CD4-positive, alpha-beta T cell treated with Interleukin-6 for 4 hours (primary cell): ENCODE measurements at places on chromosomes 5 and 9.

DNA sequence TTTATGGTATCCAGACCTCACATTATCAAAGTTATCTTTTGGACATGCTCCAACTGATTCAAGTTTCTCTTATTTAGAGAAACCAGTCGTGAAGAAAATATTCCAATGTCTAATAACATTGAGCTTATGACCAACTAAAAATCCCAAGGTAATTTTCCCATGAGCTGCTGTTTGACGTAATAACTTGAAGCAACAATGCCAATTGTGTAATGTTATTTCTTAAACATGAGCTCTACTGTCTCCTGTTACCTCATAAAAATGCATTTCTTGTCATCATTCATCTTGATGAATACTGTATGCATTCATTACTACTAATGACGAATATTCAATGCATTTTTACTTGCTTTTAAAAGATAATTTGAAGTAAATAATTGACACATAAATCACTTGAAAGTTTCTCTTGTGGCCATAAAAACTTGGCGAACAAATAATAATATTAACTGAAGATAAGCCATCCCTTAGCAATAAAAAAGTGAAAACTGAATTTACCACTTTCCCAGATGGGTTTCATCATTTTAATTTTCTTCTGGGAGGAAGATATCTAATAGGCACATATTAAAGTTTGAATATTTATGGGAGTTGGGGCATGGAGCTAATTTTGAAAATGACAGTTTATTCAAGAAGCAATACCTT lies 424 bp upstream of the MARCOL start:
- no peak for DNase-seq

DNA sequence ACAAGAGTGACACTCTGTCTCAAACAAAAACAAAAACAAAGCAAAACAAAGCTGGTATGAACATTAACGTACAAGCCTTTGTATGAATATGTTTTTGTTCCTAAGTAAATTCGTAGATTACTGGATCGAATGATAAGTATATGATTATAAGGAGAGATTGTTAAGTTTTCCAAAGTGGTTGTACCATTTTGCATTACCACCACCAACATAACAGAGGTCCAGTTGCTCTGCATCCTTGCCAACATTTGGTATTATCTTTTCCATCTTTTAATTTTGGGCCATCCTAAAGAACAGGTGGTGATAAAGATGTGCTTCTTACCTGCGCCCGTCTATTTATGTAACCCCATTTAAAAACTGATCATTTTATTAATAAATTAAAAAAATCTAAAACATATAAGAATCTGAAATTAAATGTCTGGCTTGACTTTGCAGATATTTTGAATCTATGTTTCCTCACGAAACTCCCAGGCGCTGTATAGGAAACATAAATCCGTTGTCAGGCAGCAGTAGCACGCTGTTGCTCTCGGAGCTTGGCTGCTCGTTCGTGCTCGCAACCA lies 593 bp upstream of the NAA35 start:
- no peak for DNase-seq

DNA sequence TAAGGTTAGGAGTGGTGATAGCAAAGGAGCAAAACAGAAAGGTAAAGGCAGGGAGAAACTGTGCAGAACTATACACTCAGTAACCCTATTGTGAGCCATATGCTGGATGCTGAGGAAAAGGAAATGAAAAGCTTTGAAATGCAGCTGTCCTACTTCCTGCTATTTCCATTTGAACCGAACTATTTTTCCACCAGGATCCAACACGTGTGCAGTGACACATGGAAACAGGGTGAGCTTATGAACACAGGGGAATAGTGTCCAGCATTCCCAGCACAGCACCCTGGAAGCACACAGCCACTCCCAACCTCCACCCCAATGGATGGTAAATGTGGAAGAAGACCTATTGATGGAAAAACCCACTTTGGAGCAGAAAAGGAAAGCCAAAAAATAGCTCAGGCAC lies 69.0 kb upstream of the SLC12A2 start:
- no peak for DNase-seq

- DNase-seq = no peak
Measured at GRCh38 chr5:155094455-155094854, 80.9 kb downstream of the KIF4B start.

GRCh38 chr5:143352691-143353090 lies 50.8 kb downstream of the NR3C1 start:
- DNase-seq = peak; percentile 40

DNA sequence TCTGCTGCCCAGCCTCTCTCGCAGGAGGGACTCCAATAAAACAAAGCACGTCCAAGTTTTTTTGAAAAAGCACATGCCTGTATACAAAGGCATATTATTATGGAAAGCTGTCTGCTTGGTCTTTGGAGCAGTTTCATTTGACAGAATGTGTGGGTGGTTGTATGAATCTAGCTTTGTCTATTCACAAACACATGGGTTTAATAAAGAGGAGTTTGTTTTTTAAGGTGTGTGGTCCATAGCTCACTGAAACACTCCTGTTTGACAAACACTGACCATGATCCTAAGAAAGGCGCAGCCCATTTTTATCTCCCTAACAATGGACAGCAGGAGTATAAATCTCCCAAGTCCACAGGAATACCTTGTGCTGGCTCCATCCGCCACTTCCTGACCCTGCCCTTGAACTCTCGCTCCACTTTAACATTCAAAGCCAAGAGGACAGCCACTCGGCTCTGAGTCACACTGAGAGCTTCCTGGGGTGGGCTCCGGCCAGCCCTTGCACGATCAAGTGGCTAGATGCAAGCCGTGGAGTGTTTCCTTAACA lies 371.9 kb downstream of the EBF1 start:
- DNase-seq = no peak

- DNase-seq = no peak
Measured at GRCh38 chr9:81053298-81054025, 635.9 kb downstream of the TLE1 start.

DNA sequence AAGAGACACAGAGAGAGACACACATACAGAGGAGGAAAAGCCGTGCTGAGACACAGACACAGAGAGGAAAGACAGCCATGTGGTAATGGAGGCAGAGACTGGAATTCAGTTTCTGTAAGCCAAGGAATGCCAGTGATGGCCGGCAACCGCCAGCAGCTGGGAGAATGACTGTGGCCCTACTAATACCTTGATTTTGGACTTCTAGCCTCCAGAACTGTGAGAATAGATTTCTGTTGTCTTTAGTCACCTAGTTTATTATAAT lies 90.2 kb downstream of the TARS1 start:
- DNase-seq = no peak

GRCh38 chr5:135173662-135174290 lies 139.7 kb upstream of the PITX1 start:
- no peak for DNase-seq

- no peak for DNase-seq
Measured at GRCh38 chr5:55517804-55518203, 17.0 kb downstream of the PLPP1 start.

DNA sequence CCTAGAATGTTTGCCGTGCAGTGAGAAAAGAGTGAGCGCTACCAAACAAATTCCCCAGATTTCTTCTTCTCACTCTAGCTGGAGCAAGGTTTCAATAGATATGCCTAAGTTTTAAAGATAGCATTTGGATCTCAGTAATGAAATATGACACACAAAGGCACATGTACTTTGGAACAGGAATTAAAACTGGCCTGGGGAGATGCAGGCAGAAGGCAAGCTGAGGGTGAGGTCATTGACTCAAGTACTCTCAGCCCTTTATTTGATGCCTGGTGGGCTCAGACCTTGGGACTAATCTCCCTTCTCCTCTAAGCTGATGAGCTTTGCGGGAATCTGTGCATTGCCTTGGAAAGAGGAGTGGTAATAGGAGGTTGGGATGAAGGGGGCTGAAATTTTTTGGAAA lies 323.3 kb upstream of the SLC30A5 start:
- no peak for DNase-seq

- no peak for DNase-seq
Measured at GRCh38 chr5:126066836-126067235, 356.4 kb upstream of the GRAMD2B start.

- DNase-seq = peak; percentile 72
Measured at GRCh38 chr5:132293992-132294727, at the start of gene SLC22A4. TSS of gene SLC22A4 (plus strand) at chr5:132294394. CDS start at chr5:132294617, 223 bp downstream.

DNA sequence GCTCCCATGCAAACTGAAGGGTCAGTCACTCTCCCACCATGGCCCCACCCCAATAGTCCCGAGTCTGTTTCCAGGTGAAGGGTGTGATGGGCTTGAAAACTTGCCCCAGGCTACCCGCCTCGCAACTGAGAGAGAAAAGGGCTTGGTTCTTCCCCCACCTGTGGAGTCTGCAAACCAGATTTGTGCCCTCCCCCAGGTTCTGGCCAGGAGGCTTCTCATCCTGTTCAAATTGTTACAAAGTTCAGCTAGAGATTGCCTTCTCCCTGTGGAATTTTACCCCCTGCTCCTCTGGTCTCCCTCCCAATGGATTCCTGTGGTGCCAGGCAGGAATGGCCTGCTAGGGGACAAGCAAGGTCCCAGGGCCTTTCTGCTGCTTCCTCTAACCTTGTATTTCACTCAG lies 93.1 kb upstream of the ACO1 start:
- no peak for DNase-seq

DNA sequence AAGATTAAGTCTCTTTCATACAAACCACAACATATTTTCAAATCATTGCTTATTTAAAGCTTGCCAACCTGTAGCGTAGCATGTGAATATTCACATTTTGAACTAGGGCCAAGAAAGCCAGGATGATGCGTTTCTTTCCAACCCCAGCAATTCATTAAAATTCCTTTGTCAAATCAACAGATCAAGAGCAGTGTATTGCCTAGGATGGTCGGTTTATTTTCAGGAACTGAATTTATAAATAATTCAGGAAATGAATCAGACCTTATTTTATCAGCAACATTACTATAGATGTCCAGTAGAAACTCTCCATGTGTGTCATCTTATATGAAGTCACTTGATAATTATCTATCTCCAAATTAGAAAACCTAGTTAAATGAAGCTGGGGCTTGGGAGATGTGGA lies 13.2 kb upstream of the AUH start:
- no peak for DNase-seq

DNA sequence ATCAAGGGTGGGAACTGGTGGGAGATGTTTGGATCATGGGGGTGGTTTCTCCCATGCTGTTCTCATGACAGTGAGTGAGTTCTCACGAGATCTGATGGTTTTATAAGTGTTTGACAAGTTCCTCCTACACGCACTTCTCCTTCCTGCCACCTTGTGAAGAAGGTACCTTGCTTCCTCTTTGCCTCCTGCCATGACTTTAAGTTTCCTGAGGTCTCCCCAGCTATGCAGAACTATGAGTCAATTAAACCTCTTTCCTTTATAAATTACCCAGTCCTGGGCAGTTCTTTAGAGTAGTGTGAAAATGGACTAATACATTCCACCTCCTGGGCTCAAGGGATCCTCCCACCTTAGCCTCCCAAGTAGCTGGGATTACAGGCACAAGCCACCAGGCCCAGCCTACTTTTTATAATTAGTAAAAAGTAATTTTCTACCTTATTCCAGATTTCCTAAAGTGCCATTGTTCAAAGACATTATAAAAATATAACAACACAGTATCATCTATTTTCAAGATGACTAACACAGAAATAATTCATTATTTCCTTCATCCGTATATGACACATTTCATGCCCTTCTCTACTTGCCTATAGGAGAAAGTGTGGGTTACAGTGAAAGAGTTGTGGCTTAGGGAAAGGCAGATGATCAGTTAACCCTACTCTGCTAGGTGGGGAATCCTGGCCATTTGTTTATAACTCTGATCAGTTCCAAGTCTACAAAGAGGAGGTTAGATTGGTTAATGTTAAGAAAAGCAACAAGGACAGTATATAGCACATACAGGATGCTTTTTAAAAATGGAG lies 99.9 kb downstream of the TTC39B start:
- DNase-seq = no peak

GRCh38 chr9:18857769-18858168 lies 175.2 kb downstream of the SAXO1 start:
- DNase-seq = no peak

DNA sequence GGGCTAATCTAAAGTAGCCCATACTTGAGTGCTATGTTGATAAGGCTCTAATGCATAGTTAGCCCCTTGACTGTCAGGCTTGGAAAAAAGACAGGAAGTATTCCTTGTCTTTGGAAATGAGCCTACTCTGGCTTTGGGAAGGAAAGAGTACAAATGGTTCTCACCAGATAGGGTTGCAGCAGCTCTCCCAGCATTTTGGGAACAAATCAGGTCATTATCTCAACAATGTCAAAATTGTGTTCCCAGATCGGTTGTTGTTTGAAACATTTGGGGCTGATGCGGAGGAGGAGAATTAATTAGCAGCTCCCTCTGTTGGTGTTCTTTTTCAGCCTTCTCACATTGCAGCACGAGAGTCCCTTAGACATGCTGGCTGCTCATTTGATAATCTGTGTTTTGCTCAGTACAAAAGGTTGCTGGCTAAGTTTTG lies 294.7 kb upstream of the DMRT1 start:
- peak; percentile 13 for DNase-seq

GRCh38 chr5:14035859-14036503 lies 91.5 kb upstream of the DNAH5 start:
- no peak for DNase-seq

DNA sequence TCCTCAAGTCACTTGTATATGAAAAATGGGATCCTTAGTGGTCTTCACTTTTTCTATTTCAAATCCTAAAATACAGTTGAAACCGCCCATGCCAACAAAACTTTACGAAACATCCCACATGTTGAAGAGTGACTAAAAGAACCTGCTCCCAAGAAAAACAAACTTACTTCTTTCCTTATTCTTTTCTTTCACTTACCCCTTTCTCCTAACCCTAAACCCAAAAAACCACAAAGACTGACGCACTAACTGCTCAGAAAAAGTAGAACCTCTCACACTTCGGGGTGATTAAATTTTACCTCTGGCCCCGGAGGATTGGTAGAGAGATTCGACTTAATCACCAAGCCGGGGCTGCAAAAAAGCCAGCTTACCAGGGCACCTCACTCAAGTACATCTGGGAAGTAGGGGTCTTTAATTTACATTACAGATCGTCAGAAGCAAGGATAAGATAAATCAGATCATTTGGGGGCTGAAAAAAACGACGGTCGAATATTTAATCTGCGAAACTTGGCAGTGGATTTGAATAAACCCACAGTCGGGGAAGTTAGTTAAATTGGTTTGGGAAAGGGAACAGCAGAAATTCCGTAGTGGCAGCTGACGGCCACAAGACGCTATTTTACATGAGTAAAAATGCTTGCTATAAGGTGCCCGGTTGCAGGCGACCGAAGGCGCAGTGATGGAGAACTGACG lies 1.3 kb downstream of the CDO1 start:
- no peak for DNase-seq

GRCh38 chr5:102765350-102765749 lies 10.2 kb downstream of the PAM start:
- DNase-seq = no peak

- no peak for DNase-seq
Measured at GRCh38 chr5:53368516-53368915, 111.9 kb upstream of the FST start.

GRCh38 chr9:109797006-109797405 lies 17.0 kb downstream of the PALM2AKAP2 start:
- no peak for DNase-seq
